Heart right ventricle (tissue), 16 donors: ENCODE measurements at places on chromosomes 16 and 17.

DNA sequence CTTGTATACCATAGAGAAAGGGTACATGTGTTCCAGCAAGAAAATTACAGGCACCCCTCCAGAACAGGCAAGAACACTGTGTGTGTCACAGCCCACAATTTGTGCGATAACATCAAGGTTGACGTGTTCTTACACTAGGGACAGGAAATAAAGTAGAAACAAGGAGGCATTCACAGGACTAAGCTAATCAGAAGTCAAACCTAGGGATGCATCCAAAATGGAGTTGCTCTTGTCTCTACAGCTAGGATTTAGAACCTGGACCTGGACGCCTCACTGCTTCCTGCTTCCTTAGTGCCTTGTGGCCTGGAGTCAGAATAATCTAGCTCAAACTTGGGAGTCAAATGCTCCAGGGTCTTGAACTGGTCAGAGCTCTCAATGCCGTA, 41.3 kb downstream of the GINS3 start:
- no peak for DNase-seq

DNA sequence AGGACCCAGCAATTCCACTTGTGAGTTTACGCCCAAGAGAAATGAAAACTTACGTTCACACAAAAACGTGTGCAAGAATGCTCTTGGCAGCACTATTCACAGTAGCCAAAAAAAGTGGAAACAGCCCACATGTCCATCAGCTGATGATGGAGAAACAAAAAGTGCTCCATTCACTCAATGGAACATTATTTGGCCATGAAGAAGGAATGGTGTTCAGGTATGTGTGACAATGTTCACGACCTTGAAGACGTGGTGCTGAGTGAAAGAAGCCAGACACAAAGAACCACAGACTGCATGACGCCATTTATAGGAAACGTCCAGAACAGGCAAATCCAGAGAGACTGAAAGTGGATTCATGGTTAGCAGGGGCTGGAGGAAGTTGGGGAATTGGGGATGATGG, 84.9 kb downstream of the ZDHHC7 start:
- no peak for DNase-seq

DNA sequence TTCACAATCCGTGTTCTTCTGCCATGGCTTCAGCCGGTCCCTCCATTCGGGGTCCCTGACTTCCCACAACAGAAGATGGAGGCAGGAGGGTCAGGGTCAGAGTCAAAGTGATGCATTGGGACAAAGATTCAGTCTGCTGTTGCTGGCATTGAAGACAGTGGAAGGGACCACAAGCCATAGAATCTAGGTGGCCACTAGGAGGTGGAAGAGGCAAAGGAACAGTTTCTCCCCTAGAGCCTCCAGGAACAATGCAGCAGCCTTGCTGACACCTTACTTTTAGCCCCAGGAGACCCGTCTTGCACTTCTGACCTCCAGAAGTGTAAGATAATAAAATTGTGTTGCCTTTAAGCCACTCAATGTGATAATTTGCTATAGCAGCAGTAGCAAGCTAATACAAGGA, 55.9 kb downstream of the MFSD11 start:
- no peak for DNase-seq

GRCh38 chr17:50218771-50219315, 17.4 kb upstream of the COL1A1 start:
- DNase-seq = no peak

DNA sequence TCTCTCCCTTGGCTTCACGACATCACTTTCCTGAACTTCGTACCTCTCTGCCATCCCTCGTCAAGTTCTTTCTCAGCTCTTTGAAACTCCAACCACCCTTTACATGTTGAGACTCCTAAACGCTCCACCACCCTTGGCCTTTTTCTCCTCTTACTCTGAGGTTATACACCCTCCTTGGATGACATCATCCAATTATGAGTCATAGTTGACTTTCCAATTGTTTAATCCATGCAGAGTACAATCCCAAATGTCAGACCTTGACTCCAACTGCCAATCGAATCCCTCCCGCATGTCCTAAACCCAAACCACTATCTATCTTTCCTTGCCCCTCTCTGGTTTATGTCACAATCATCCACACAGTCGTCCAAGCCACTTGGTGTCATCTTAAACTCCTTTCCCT, 18.4 kb upstream of the C16orf82 start:
- DNase-seq = no peak

DNA sequence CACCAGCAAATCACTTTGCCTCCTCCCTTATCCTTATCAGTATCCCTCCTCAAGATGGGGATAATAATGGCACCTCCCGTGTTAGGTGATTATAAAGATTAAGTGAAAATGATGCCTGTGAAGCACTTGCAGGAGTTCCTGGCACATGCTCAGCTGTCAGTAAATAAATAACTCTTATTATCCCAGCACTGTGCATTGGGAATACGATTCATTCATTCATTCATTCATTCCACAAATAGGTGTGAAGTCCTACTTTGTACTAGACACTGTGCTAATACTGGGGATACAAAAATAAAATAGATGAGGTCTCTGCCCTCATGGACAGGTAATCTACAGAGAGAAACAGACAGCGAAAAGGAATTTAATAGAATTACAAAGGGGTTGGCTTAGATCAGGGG, 2.0 kb downstream of the XYLT2 start:
- DNase-seq = no peak

GRCh38 chr17:7282752-7283321, 1.3 kb downstream of the SLC2A4 start:
- no peak for DNase-seq

DNA sequence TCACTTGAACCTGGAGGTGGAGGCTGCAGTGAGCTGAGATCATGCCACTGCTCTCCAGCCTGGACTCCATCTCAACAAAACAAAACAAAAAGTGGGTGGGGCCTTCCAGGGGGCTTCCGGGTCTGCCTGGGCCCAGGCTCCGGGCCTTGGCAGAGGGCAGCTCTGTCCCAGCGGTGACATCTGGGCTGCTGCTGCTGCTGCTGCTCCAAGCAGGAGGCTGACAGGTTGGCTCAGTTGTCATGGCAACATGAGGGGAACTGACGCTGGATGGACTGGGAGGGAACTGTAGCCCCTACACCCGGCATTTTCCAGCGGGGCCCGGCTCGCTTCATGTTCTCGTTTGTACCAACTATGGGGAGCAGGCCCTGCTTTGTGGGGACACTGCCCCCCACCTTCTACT, 4.0 kb downstream of the BAIAP3 start:
- no peak for DNase-seq

DNA sequence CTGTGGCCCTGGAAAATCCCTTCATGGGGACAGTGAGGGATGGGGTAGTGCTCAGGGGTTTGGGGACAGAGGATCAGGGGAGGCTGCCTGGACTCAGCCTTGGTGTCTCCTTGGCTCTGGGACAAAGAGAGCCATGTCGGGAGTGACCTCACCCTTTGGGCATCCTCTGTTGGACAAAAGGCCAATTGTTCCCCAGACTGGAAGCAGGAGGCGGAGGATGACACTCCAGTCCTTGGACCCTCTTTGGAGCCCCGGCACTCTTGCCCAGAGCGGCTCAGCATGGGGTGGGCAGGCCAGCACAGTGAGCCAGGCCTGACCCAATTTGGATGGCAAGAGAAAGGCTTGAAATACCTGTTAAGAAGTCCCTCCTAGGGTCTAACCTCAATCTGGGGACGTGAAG, 39.4 kb upstream of the PHB1 start:
- no peak for DNase-seq

GRCh38 chr16:14497245-14498082, 132.6 kb downstream of the PARN start:
- no peak for DNase-seq

DNA sequence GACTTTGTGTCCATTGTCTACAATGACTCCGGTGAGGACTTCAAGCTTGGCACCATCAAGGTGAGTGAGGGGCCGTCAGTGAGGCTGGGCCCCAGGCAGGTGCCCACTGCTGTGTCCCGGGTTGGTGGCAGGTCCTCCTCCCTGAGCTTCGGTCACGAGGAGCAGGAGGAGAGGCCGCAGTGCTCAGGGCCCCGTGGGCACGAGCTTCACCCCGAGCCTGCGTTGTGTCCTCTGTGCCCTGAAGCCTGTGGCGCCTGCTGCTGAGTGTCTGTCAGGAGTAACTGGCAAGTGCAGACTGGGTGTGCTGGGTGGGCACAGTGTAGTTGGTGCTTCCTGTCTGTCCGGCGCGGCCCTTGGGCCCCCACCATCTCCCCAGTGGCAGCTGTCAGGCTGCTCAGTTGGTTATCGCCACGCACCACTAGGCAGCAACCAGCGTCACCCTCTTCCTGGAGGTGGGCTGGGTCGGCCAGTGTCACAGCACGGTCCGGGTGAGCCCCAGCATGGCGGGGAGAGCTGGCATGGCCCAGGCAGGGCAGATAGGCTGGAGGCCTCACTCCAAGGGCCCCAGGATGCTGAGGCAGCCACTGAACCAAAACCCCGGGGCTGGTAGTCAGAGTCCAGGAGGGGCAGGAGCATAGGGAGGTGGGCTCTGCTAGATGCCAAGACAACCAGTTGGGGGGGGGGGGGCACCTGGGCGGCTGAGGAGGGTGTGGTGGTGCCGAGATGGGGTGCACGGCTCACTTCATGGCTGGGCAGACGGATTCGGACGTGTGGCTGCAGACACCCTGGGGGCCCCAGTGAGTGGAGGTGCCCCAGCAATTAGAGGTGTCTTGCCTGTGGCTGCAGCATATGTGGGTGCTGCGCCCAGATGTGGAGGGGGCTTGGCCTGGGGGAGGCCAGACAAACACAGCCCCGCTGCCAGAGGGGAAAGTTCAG, 39.3 kb downstream of the TSC2 start:
- DNase-seq = no peak

DNA sequence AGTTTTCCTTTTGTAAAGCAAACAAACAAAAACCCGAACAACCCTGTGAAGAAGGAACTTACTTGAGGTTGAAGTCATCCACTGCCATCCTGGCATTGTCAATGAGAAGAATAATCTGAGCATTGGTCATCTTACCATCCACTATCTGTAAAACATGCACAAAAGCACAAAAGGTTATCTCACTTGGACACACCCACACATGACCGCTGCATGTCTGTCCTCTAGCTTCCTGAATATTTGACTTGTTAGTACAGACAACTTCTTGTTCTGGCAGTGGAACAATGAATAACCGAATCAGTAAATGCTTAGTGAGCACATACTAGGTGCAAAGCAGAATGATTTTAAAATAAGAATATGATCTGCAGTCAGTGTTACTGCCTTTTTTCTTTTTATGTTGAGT, 6.1 kb downstream of the KRT23 start:
- no peak for DNase-seq

GRCh38 chr16:50842589-50842988, 100.7 kb downstream of the CYLD start:
- DNase-seq = no peak

GRCh38 chr16:20669679-20670078, 27.8 kb downstream of the ACSM1 start:
- DNase-seq = no peak

- DNase-seq = no peak
Measured at GRCh38 chr16:1792836-1793577, 498 bp downstream of the IGFALS start.

DNA sequence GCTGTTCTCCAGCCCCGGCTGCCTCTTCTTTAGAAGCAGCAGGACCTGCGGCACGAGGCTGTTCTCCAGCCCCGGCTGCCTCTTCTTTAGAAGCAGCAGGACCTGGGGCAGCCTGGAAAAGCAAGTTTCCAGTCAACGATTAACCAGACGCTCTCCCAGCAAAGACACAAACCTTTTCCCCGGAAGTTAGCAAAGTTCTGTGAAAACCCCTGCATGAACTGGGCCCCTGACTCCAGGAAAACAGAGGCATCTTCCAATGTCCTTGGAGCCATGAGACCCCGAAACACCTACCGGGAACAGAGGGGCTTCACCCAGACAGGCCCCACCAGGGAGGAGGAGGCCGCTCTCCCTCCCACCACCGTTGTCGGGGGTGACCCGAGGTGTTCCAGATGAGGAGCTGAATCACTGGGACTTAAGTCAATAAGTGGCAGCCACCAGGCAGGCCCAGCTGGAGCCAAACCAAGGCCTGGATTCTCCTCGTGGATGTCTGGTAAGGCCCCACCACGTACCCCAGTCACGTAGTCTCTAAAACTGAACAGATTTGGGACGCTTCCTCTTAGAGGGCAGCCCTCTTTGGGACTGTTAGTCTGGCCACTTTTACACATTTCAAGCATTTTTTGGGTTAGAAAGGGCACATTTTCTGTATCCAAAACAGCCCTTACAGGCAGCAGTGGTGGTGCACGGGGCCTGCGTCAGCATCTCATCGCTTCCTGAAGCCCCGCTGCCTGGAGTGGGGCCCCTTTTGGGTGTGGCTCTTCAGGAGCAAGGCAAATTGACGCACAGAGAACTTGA, at the start of gene RPH3AL:
Gene RPH3AL, minus strand, starts transcription at position 387 of the 792 bp plus-strand sequence. CDS start 25,264 bp downstream, outside the sequence.
- DNase-seq = peak; percentile 55
